KBM-7 (cell line): ENCODE measurements at places on chromosomes 13 and 19.

DNA sequence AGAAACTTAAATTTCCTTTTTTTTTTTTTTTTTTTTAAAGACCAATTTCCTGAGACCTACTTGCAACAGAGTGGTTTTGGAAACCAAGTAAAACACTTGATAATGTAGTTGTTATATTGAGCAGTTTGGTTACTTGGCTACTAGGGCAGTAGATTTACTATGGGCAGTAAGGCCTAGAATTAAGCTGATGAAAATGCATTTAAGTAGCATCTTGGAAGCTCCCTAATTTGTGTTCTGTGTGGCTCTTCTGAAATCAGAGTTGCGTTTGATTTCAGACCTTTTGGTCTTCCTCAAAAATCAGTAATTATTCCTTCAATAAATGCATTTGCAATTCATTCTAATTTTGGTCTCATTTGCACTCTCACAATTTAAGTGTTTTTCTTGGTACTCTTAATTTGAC lies 810 bp downstream of the GPR180 start:
- DNase-seq: no peak

GRCh38 chr13:93818345-93818744 lies 591.7 kb downstream of the GPC6 start:
- DNase-seq: no peak

- no peak for DNase-seq
These were observed 1585.4 kb downstream of the EFNB2 start for GRCh38 chr13:104949840-104950740.

DNA sequence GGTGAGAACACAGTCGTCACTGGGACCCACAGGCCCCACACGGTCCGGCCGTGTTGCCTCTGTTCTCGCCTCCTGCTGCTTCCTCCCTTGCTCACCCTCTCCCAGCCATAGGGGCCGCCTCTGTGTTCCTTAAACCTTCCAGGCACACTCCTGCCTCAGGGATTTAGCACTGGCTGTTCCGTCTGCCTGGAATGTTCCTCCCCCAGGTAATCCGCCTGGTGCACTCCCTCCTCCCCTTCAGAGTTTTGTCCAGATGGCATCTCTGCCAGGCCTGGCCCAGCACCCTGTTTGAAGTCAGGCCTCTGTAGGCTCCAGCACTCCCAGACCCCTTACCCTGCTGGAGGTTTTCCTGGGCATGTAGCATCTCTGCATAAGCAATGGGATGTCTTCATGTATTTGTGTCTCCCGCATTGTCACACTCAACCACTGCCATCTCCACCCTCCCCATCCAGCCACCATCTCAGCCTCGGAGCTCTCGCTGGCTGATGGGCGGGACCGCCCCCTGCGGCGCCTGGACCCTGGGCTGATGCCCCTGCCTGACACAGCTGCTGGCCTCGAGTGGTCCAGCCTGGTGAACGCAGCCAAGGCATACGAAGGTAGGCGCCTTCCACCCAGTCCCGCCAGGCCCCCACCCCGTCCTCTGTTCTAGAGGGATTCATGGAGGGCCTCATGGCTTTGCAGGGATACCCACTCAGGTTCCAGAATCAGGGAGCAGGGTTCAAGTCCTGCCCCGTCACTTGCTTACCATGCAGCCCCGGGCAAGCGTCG lies 25.9 kb downstream of the DPF1 start:
- DNase-seq: no peak

DNA sequence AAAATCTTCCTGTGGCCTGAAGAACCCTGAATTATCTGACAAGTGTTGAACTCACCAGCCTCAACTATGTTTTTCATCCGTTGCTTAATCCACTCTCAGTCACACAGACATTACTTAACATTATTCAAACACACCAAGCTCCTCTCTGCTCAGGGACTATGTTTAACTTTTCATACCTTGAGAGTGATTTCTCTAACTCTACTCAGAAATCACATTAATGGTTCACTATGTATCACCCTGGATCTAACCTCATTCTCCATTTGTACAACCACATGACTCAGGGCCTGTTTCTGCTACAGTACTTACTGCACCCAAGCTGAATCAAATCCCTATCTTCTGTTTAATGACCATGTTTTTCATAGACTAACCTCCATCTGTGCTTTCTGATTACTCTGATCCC lies 553.7 kb upstream of the PRR20A start:
- no peak for DNase-seq

DNA sequence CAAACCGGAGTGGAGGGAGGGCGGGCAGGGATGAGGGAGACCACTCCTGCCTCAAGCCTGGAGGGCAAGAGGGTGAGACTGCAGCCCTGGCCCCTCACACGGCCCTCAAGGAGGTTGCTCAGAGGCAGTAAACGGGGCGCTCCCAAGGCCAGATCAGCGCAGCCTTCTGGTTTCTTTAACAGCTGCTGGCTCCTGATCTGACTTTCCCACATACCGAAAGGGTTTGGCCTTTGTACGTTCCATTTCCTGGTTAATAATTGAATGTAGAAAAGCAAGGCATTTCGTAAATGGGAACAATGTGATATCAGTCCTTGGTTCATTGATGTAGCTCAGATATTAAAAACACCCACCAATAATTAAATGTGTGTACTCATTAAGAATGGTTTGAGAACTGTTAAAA lies 71.5 kb downstream of the GGACT start:
- no peak for DNase-seq

DNA sequence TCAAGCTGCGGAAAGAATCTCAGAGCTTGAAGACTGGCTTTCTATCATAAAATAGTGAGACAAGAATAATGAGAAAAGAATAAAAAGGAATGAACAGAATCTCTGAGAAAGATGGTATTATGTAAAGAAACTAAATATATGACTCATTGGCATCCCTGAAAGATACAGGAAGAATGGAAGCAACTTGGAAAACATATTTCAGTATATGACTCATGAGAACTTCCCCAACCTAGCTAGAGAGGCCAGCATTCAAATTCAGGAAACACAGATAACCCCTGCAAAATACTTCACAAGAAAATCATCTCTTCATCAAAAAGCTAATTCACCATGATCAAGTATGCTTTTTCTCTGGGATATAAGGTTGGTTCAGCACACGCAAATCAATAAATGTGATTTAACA lies 2318.0 kb downstream of the PCDH9 start:
- no peak for DNase-seq

GRCh38 chr13:39422845-39423565 lies 180.0 kb downstream of the LHFPL6 start:
- DNase-seq: no peak

DNA sequence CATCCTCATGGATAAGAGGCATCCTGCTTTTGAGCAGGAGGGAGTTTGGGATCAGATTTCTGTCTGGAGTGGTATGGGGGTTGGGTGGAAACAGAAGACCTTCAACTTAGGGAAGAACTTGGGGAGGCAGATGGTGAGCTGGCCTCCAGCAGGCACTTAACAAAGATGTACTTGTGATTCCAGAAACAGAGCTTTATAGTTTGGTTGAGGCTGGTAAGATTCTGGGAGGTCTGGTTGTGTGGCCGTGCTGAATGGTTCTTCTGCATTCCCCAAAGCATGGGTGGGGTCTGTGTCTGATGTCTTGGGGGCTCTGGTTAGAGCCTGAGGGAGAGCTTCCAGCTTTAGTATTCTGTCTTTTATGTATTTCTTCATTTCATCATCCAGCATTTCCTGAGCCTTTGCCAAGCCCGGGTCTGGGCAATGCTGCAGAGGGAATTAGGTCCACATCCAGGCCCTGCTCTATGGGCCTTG lies 4.8 kb downstream of the MEGF8 start:
- DNase-seq: no peak

DNA sequence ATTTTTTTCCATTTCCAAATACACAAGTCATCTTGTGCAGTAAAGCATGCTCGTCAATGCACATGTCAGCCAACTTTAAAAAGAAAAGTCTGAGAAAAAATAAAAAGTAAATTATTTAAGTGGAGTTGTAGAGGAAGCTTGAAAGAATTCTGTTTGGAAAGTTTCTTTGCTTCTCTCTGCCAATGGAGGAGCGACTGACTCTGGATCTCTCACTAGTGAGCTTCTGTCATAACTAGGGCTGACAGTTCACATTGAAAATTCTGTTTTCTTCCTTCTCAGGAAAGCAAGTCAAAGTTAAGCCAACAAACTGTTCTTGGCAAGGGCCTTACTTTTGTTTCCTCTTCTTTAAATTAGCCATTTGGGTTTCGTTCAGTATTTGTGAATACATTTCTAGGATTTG lies 298.2 kb downstream of the POU4F1 start:
- DNase-seq: no peak

DNA sequence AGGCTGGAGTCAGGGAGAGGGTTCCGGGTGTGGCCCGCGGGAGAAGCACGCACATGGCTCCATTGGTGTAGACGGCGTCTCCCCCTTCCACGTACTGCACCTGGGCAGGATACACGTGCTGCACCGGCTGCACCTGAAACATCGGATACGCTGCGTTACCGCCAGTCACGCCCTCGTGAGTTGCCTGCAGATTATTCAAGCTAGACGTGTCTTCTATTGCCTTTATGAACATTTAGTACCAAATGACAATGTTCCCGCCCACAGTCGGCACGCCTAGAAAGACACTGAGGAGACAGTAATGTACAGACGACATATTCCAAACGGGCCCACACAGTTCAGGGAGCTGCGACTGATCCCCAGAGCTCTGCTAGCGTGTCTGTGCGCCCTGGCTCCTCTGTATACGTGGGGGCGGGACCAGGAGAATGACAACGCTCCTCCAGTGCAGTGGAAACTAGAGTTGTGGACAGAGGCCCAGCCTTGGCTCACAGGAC lies 64.1 kb upstream of the RANBP3 start:
- DNase-seq: no peak

DNA sequence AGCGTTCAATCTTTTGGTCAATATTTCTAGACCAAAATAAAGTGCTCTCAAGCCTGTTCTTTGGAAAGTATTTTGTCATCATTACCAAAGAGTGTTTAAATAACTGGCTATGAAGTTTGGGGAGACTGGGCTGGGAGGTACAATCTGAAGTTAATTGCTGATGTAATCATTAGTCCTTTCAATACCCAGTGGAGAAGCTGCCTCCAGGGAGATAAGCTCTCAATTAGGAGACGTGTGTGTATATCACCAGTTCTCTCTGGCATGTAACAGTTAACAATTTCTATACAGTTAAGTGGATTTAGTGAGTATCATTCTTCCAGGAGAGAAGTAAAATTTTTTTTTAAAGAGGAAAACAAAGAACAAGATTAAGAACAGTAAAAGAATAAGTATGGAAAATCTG lies 1.4 kb downstream of the COL4A1 start:
- no peak for DNase-seq

- DNase-seq: no peak
These were observed 238.1 kb downstream of the FOXO1 start for GRCh38 chr13:40428354-40428753.

- peak; percentile 32 for DNase-seq
These were observed 3.1 kb upstream of the SUCLA2 start for GRCh38 chr13:48004201-48004600.

DNA sequence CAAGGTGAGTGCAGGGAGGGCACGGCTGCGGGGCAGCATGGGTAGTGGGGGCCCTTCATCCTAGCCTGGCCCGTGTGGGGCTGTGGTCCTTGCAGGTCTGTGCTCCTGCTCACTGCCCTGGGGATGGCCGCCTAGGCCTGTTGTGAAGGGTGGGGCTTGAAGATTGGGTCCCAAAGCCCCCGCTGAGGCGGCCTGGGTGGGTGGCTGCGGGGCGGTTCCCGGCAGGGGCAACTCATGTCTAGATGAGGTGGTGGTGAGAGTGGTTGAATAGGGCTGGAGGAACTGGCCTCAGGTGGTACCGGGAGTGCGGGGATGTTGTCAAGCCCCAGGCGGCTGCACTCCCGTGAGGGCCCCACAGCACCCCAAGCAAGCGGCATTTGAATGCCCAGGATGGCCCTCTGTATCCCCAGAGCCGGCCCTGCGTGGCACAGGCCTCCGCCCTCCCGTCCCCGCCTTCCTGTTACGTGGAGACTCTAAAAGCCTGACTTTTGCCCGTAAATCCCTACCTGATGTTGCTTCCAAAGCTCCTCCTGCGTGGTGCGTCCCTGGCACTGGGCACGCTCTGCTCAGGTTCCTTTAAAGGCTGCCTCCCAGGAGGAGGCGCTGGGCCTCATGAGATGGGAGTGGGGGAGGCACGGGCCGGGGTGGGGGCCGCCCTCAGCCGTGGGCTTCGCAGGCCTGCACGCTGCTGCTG lies 15.0 kb downstream of the SPPL2B start:
- no peak for DNase-seq

DNA sequence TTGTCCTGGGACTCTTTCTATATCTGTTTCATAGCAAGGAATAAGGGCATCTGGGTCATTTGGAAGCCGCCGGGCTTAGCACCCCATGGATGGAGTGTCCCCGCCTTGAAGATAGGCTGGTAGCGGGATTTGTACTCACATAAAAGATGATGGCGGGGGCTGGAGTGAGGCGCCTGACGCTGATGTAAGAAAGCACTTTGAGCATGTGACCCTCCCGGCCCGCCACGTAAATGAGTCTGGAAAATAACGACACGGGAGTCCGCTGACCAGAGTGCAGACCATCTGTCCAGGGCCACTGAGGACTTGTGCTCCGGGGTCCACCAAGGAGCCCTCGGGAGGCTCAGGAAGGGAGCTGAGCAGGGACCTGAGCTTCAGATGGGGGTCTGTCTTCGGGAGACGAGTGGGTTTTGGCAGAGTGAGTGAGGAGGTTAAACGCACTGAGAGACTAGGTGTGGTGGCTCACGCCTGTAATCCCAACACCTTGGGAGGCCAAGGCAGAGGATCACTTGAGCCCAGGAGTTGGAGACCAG lies 25.8 kb downstream of the SLC7A9 start:
- no peak for DNase-seq

GRCh38 chr19:15812060-15812722 lies 3.3 kb downstream of the OR10H1 start:
- DNase-seq: no peak

DNA sequence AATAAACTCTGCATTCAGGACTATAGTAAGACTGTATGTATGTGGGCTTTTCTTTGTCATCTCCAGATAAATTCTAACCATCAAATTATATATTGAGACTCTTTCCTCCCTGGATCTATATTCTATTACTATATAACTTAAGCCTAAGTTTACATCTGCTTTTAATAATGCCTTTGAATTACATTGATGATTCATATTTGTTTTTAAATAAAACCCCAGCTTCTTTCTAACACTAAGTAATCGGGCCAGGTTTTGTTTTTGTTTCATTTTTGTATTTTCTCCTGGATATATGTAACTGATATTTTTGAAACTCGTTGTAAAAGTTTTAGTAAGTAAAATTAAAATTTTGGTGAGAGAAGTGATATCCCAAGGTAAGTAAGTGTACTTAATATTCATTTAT lies 1599.1 kb downstream of the PCDH9 start:
- DNase-seq: no peak

- DNase-seq: no peak
These were observed 65.7 kb downstream of the SLC7A1 start for GRCh38 chr13:29529754-29530153.
